Neural progenitor cell (in vitro differentiated cells): ENCODE measurements at places on chromosomes 1 and 21. TPM values are rescaled to one million over a fixed set of nuclear protein-coding genes. Genes with fewer than 3 reads are reported as not detected.

Gene KLF17
- not detected in 2 replicates for total RNA-seq

GRCh38 chr1:18481190-18481920, 625 bp downstream of the KLHDC7A start:
- no peaks in the 10 kb centered on the region for H3K36me3 ChIP-seq
- no peak for DNase-seq
- H3K27ac ChIP-seq: no peak overlapping the region
- H3K27me3 ChIP-seq: no peaks in the 10 kb centered on the region
- no peak overlapping the region for H3K4me3 ChIP-seq

DNA sequence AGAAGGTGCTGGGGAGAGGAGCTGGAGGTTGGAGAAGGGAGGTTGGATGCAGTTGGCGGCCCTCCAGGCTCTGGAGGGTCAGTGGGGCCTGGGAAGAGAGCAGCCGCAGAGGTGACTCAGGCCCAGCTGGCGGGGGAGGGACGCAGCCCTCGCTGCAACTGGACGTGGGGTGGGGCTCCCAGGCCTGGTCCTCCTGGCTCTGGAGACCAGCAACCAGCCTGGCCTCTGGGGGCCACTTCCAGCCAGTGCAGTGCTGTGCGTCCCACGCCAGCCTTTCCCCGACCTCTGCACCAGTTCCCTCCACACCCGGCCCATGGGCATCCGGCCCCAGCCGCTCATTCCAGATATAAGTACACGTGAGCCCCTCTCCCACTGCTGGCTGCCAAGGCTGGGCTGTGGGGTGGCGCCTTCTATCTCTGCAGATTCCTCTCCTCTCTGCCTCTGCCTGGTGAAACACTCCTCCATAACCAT, 38.0 kb upstream of the COL18A1 start:
- H3K27me3 ChIP-seq: no peaks in the 10 kb centered on the region
- no peaks in the 10 kb centered on the region for H3K36me3 ChIP-seq
- H3K27ac ChIP-seq: no peak overlapping the region
- H3K4me3 ChIP-seq: no peak overlapping the region
- H3K4me1 ChIP-seq: peaks cover 36% of the 10 kb centered on the region

Gene TFF2
- total RNA-seq: not detected in 2 replicates

GRCh38 chr1:193438771-193439170, 252.4 kb upstream of the B3GALT2 start:
- H3K36me3 ChIP-seq: no peaks in the 10 kb centered on the region
- DNase-seq: no peak
- no peaks in the 10 kb centered on the region for H3K27me3 ChIP-seq
- H3K27ac ChIP-seq: no peak overlapping the region

Gene PRDM2
- total RNA-seq: 17.9 and 22.0 TPM in 2 replicates

DNA sequence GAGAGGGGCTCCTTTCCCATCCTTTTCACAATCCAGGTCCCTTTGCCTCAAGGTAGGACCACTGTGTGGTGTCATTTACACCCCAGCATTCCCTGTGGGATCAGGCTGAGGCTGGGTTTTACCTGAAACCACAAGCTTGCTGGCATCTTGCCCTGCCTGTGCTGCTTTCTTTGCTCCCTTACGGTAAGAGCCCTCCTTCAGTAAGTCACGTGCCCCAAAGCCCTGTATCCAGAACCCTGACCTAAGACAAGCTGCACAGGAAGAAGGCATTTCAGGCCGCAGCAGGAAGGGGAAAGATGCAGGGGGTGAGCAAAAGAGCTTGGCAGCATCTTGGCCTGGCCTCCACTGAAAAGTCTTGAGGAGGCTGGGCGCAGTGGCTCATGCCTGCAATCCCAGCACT, 58.4 kb downstream of the KLHDC7A start:
- no peak overlapping the region for H3K4me3 ChIP-seq
- DNase-seq: no peak
- peaks cover 17% of the 10 kb centered on the region for H3K4me1 ChIP-seq
- H3K36me3 ChIP-seq: no peaks in the 10 kb centered on the region
- no peak overlapping the region for H3K27ac ChIP-seq

Gene FCGR2B
- 0.15 TPM in 1 of 2 replicates, not detected in the other for total RNA-seq

Gene ID3
- total RNA-seq: 99.9 and 235 TPM in 2 replicates

GRCh38 chr1:157932069-157932468, 61.4 kb upstream of the KIRREL1 start:
- H3K4me1 ChIP-seq: no peaks in the 10 kb centered on the region
- no peaks in the 10 kb centered on the region for H3K27me3 ChIP-seq
- no peaks in the 10 kb centered on the region for H3K36me3 ChIP-seq
- DNase-seq: no peak

GRCh38 chr1:210446479-210446878, 117.8 kb downstream of the HHAT start:
- DNase-seq: peak; percentile 66
- no peak overlapping the region for H3K27ac ChIP-seq
- no peak overlapping the region for H3K4me3 ChIP-seq
- no peaks in the 10 kb centered on the region for H3K36me3 ChIP-seq
- no peaks in the 10 kb centered on the region for H3K27me3 ChIP-seq

- H3K27ac ChIP-seq: no peak overlapping the region
- H3K36me3 ChIP-seq: no peaks in the 10 kb centered on the region
- peak; percentile 37 for DNase-seq
- peak overlapping the region; percentile 65 for H3K4me3 ChIP-seq
- H3K27me3 ChIP-seq: peaks cover 50% of the 10 kb centered on the region
Observed at GRCh38 chr21:45982758-45983648, 1.4 kb downstream of the COL6A1 start.

Gene LDLRAD1
- not detected in 2 replicates for total RNA-seq

DNA sequence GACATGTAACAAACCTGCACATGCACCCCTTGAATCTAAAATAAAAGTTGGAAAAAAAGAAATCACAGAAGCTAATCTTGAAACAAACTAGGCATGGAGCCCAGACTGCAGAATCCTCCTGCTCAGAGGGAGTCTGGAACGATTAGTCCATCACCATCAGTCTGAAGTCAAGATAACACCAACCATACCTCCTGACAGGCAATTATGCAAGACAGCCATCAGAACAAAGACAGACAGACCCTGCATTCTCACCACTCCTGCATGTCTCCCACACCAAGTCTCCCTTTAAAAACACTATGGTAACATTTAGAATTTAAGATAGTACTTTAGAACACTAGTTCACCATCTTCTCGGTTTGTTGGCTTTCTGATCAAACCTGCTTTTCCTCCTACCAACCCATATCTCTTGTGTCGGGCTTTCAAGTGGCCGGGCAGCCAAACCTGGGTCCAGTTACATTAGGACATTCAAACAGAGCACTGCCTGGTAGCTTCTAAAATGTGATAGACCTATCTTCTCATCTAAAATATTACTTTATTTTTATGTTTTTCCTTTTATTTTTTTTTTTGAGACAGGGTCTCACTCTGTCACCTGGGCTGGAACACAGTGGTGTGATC, 10.1 kb downstream of the YARS1 start:
- H3K4me3 ChIP-seq: no peak overlapping the region
- H3K27ac ChIP-seq: no peak overlapping the region
- DNase-seq: no peak
- no peaks in the 10 kb centered on the region for H3K27me3 ChIP-seq

- no peaks in the 10 kb centered on the region for H3K27me3 ChIP-seq
- no peak overlapping the region for H3K4me3 ChIP-seq
- H3K4me1 ChIP-seq: no peaks in the 10 kb centered on the region
- peak; percentile 81 for DNase-seq
- H3K27ac ChIP-seq: no peak overlapping the region
Observed at GRCh38 chr21:38505654-38506523, 7.6 kb upstream of the ERG start.

DNA sequence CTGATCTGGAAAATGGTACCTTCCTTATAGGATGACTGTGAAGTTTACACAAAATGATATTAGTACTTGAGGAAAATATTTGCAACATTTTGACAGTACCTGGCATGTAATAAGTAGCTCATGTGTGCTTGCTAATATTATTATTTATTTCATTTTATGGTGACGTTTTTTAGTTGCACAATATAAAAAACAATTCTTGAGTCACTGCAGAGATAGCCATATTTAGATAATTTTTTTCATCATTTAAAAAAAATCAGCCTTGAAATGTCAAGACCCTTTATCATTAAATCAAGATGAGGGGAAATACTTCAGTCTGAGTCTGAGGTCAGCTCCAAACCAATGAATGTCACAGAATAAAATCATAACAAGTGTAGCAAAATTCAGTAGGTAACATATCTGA, 196.8 kb upstream of the RUNX1 start:
- no peaks in the 10 kb centered on the region for H3K4me1 ChIP-seq
- H3K4me3 ChIP-seq: no peak overlapping the region
- no peak for DNase-seq
- no peaks in the 10 kb centered on the region for H3K36me3 ChIP-seq

GRCh38 chr1:29636936-29637335, 400.6 kb downstream of the PTPRU start:
- H3K4me1 ChIP-seq: peaks cover 5% of the 10 kb centered on the region
- H3K27me3 ChIP-seq: no peaks in the 10 kb centered on the region
- H3K27ac ChIP-seq: no peak overlapping the region
- no peak for DNase-seq
- no peak overlapping the region for H3K4me3 ChIP-seq
- H3K36me3 ChIP-seq: no peaks in the 10 kb centered on the region

Gene SLC44A3
- total RNA-seq: 0.25 and 1.7 TPM in 2 replicates

DNA sequence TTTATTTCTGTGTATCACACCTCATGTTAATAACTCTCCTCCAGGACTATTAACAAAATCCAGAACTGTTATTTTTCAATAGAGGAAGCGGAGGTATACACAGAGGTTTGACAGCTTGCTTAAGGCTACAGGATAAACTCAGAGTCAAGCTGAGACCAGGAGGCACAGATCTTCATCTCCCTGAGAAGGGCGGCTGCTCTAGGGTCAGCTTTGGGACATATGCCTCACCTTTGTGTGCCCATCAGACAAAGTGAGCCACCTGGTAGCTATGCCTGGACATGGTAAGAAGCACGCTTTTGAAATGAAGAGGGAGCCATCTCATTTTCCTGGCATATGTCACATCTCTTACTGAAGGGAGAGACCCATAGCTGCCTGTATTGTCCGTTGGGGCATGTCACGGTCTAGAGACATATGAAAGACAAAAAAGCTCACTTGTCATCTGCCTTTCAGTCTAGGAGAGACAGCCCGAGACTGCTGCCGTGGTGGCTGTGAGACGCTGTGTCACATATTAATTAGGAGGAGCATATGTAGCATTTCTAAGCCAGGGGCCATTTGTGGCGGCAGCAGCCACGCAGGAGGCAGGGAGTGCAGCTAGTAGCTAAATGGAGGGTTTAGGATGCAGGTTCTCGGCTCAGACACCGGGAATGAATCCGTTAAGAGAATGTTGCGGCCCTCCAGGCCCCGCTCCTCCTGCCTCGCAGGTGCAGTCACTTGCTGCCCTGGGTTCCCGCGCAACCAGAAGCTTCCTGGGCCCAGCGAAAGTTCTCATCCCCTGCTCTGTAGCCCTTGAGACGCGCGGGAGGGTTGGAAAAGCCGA, 161.3 kb upstream of the C1orf21 start:
- H3K27me3 ChIP-seq: peaks cover 22% of the 10 kb centered on the region
- H3K36me3 ChIP-seq: no peaks in the 10 kb centered on the region
- H3K27ac ChIP-seq: no peak overlapping the region
- H3K4me3 ChIP-seq: no peak overlapping the region
- no peak for DNase-seq

- H3K4me1 ChIP-seq: peaks cover 15% of the 10 kb centered on the region
- peak; percentile 88 for DNase-seq
- H3K27me3 ChIP-seq: peaks cover 51% of the 10 kb centered on the region
- H3K27ac ChIP-seq: no peak overlapping the region
- H3K4me3 ChIP-seq: peak overlapping the region; percentile 65
Observed at GRCh38 chr1:32892368-32893197, 6.3 kb downstream of the HPCA start.

GRCh38 chr1:43414634-43415223, 25.0 kb downstream of the SZT2 start:
- H3K27me3 ChIP-seq: no peaks in the 10 kb centered on the region
- H3K36me3 ChIP-seq: peaks cover 4% of the 10 kb centered on the region
- H3K4me3 ChIP-seq: no peak overlapping the region

- no peak overlapping the region for H3K4me3 ChIP-seq
- no peak overlapping the region for H3K27ac ChIP-seq
- DNase-seq: no peak
- no peaks in the 10 kb centered on the region for H3K27me3 ChIP-seq
Observed at GRCh38 chr1:184903111-184903692, 71.1 kb downstream of the NIBAN1 start.

Gene RXFP4
- not detected in 2 replicates for total RNA-seq

Gene HES5
- 6.4 and 28.2 TPM in 2 replicates for total RNA-seq

GRCh38 chr21:45295576-45296365, 8.1 kb upstream of the POFUT2 start:
- no peak for DNase-seq
- no peaks in the 10 kb centered on the region for H3K27me3 ChIP-seq
- H3K36me3 ChIP-seq: no peaks in the 10 kb centered on the region
- H3K4me1 ChIP-seq: peaks cover 21% of the 10 kb centered on the region
- H3K4me3 ChIP-seq: no peak overlapping the region

Gene ECE1
- total RNA-seq: 12.5 and 15.2 TPM in 2 replicates

DNA sequence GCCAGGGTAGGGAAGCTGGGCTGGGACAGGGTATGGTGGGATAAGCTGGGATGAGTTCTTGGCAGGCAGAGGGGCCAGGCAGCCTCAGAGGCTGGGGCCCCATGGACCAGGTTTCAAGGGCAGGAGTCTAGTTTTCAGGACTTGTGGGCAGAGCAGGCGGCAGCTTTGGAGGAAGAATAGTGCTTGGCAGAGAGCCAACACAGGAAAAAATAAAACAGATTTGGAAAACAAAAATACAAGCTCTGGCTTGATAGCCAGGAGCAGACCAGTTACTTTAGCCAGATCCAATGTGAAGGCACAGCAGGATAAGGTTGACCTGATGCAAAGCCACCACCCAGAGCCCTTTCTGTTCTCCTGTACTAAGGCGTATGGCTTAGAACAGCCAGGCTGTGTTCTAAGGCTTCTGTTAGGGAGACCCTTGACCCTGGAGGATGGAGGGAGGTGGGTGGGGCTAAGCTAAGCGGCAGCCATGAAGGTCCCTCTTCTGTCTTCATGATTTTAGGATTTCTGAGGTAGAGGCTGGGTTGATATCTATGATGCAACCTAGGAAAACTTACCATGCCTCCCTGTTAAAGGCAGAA, 5.5 kb downstream of the TRAF5 start:
- DNase-seq: no peak
- no peak overlapping the region for H3K27ac ChIP-seq
- H3K4me3 ChIP-seq: no peak overlapping the region
- peaks cover 28% of the 10 kb centered on the region for H3K4me1 ChIP-seq
- H3K36me3 ChIP-seq: no peaks in the 10 kb centered on the region

Gene OR14A2
- total RNA-seq: not detected in 2 replicates

- no peak overlapping the region for H3K4me3 ChIP-seq
- peaks cover 29% of the 10 kb centered on the region for H3K4me1 ChIP-seq
- no peak overlapping the region for H3K27ac ChIP-seq
- no peak for DNase-seq
- H3K36me3 ChIP-seq: no peaks in the 10 kb centered on the region
Observed at GRCh38 chr1:153790313-153790965, 15.2 kb downstream of the SLC27A3 start.
